GM23248 (cell line): ENCODE measurements at places on chromosomes 7 and 10.

GRCh38 chr10:98377001-98377400, 38.0 kb downstream of the PYROXD2 start:
- peak; percentile 17 for DNase-seq

DNA sequence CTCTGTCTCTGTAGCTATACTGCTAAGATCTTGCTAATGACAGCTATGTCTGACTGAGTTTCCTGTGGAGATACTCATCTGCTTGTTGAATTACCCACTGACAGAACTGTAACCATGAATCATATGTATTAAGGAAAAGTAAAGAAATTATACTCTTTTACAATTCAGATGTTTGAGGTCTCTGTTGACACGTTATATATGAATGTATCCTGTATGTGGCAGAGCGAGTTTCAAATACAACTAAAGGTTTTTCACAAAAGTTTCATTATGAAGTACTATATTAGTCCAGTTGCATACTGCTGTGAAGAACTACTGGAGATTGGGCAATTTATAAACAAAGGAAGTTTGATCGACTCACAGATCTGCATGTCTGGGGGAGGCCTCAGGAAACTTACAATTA, 232.5 kb downstream of the CDK14 start:
- DNase-seq: peak; percentile 59

DNA sequence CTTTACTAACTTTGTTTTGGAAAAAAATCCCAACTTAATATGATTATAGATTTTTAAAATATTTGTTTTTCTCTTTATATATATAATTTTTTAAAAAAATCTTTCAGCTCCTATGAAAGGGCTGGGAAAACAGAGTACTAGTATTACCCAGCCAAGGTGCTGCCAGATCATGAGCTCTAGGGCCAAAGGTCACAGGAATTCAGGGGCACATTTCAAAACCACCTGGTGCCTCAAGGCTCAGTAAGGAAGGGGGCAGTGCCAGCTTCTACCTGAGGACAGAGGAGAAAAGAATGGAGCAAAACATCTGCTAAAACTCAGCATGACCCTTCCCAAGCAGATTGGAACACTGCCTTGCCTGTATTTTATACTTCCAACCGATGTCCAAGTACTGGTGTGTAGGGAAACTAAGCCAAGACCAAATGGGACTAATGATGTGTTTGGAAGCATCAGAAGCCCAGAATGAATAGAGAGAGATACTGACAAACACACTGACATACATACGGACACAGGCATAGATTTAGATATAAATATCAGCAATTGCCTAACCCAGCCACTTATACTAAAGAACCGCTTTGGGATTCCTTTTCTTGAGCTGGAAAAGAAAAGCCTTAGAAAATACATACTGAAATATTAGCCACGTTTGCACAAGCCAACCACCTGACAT, 667.3 kb downstream of the PARD3 start:
- no peak for DNase-seq

GRCh38 chr10:93873420-93874115, 20.2 kb upstream of the SLC35G1 start:
- peak; percentile 72 for DNase-seq

- no peak for DNase-seq
These were observed 1.5 kb downstream of the ECHDC3 start for GRCh38 chr10:11743461-11744338.

DNA sequence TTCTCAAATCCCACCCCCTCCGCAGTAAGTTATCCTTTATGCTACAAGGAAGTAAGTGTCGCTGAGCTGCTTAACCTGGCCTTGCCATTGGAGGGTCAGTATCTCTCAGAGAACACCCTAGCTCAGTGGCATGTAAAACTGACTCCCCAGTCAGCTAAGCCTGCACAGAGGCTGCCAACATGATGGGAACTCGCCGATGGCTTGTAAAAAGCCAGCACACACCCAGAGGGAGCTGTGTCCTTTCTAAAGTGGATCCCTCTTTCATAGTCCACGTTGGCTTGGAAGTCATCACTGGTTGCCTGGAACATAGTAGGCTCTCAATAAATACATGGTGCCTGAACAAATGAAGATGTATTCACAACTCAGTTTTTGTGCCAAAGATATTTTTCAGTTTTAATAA, 249.1 kb upstream of the YAE1 start:
- DNase-seq: no peak

DNA sequence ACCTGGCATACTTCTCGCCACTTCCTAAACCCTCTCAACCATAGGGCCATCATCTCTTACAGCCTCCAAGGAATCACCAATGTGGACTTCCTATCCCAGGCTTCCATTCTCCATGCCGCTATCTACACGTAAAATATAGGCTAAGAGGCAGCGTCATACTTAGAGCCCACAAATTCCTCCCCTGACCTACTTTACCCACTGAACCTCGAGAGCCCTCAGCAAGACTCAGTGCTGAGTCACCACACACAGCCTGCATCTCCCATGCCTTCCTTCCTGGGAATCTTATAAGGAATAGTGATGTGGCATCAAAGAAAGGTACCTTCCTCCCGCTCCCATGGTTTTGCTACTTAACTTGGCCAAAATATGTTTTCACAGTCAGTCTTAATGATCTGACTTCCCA, 435.6 kb upstream of the NFE2L3 start:
- peak; percentile 5 for DNase-seq

GRCh38 chr7:22672846-22673680, 53.9 kb upstream of the IL6 start:
- no peak for DNase-seq

- no peak for DNase-seq
These were observed 766.4 kb downstream of the GRID1 start for GRCh38 chr10:85600026-85600743.

DNA sequence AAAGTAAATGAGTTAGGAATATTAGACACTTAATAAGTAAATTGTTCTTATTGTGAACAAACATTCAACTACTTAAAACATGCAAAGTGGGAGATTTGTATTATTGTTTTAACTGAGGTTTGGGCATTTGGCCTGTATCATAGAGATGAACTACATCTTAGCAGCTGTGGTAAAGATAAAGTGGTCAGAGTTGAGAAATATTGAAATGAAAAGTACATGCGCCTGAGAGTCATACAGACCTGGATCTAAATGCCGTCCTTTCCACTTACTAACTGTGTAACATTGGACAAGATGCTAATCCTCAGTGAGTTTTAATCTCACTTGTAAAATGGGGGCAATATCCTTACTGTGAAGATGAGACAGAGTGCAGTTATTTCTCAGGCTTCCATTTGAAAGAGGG, 74.5 kb downstream of the KMT2E start:
- DNase-seq: no peak

DNA sequence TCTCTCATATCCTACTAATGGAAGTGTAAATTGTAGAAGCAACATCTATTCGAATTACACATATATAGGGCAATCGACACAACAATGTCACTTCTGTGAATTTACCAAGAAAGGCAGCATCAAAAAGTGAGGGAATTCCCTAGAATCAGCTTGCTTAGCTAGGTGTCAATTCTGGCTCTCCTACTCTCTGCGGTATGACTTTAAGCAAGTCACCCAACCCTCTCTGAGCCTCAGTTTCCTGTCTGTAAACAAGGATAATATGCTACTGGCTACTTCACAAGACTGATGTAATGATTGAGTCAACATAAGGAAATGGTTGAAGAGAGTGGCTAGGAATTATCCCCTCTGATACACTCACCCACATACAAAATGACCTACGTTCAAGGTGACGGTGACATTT, 19.4 kb downstream of the CCDC6 start:
- no peak for DNase-seq

DNA sequence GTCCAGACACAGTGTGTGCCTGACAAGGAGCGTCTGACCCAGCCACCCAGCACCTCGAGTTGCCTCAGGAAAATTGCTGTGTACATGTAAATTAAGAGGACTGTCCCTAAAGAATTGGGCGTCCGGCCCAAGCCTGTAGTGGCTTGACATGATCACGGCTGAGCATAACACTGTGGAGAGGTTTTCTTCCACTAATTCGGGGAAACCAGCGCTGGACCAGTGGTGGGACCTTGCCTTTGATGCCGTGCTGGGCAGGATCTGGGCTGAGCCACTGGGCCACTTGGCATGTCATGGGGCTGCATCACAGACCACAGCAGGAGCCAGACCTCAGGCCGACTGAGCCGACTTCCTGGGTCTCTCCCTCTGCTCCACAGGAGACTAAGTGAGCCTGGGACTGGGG, 282.5 kb downstream of the GLRX3 start:
- no peak for DNase-seq

GRCh38 chr10:92571649-92572048, 2.2 kb downstream of the IDE start:
- DNase-seq: peak; percentile 41

DNA sequence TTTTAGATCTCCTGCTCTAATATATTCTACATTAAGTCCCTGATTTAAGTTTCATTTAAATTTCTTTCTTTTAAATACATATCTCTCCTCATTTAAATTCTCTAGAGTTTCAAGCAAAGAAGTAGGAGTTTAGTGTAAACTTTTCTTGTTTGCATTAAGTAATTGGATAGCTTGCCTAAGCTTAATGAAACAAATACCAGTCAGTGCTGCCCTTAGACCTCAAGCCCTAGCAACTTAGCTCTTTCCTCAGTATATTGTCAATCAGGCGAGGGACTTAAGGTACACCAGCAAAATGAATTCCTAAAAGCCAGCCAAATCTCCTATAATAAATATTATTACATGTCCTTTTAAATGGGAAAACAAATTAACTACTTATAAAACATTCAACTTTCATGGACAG, 101.5 kb downstream of the CHCHD3 start:
- no peak for DNase-seq

DNA sequence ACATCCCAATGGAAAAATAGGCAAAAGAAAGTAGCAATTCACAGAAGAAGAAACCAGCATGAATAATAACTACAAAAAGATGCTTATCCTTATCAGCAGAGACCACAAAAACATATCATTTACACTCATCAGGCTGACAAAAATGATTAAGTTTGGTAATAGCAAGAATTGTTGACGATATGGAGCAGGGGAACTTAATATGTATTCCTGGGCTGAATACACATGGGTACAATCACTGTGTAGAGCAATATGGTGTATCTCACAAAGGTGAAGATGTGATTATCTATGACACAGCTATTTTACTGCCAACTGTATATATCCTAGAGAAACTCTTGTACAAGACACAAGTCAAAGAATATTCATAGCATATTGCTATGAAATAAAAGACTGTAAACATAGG, 141.8 kb upstream of the NOBOX start:
- DNase-seq: no peak

DNA sequence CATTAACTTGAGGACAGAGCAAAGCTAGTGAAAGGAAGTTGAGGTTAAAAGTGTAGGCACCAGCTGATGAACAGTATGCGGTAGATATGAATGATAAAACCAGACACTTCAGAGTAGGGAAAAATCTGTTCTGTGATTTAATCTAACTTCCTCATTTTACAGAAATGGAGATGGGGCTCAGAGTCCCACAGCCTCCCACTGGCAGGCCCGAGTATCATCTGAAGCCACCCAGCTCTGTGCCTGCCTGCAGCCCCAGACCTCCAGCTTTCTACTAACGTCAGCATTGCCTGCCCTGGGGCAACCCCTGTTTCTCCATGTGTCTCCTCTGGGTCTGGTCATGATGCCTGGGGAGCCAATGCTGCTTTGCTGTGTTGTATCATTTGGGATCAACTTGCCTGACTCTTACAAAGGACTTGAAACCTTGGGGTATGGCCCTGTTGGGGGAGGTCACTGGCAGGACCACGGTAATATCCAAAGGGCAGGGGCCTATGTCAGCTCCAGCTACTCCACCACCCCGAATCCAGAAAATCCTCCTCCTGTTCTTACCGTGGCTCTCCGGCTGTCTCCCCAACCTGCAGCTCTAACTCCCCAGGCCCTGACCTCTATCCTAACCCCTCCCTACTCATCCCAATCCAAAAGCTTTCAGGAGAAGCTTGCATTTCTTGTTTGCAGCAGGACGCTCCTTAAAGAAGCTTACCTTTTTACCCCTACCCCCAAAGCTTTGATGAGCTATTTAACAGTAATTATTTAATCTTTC, 56.2 kb upstream of the NPY start:
- no peak for DNase-seq

- no peak for DNase-seq
These were observed 107.2 kb downstream of the CNTNAP2 start for GRCh38 chr7:146223851-146224250.

- no peak for DNase-seq
These were observed 40.6 kb upstream of the RBAK start for GRCh38 chr7:5005066-5005465.

DNA sequence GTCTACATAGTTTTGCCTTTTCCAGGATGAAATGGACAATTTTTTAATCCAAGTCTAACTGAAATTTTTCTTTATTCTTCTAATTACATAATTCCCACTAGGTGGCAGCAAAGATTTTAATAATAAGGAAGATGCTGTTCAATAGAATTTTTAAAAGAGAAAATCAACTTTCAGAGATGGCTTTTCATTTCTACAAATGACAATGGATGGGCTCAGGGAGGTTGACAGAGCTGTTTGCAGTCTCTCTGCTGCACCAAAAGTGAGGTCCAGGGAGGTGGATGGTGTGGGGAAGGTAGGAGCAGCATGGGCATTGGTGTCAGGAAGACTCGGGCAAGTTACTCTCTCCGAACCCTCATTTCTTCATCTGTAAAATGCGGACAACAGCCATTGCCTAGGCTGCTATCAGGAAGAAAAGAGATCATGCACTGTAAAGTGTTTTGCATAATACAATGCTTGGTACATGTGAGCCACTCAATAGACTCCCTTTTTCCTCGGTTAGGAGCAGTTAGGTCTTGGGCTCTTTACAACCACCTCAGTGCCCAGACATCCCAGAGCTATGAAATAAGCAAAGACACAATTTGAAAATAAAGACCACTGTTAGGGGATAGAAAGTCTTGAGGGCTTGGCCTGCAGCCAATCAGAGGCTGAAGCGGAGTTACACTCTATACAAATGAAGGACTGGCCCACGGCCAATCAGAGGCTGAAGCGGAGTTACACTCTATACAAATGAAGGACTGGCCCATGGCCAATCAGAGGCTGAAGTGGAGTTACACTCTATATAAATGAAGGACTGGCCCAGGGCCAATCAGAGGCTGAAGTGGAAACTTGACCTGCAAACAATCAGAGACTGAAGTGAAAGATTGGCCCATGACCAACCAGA, 107.1 kb downstream of the ABLIM1 start:
- DNase-seq: peak; percentile 73

- DNase-seq: peak; percentile 33
These were observed 1.4 kb upstream of the ZYX start for GRCh38 chr7:143379611-143380259.

- peak; percentile 64 for DNase-seq
These were observed 703.7 kb upstream of the FZD8 start for GRCh38 chr10:36345807-36346206.

GRCh38 chr7:2983586-2983985, 60.1 kb downstream of the CARD11 start:
- no peak for DNase-seq

- DNase-seq: no peak
These were observed 172.3 kb downstream of the RAPGEF5 start for GRCh38 chr7:22184549-22185199.

- peak; percentile 10 for DNase-seq
These were observed 17.6 kb upstream of the CSTF2T start for GRCh38 chr10:51716981-51717380.

- peak; percentile 68 for DNase-seq
These were observed 265.7 kb upstream of the IMMP2L start for GRCh38 chr7:111827863-111828504.
